ENCODE measurements at places on chromosomes 1 and 21.

- no peak for DNase-seq
These were observed 2.5 kb downstream of the MFSD2A start for GRCh38 chr1:39957299-39958015.

DNA sequence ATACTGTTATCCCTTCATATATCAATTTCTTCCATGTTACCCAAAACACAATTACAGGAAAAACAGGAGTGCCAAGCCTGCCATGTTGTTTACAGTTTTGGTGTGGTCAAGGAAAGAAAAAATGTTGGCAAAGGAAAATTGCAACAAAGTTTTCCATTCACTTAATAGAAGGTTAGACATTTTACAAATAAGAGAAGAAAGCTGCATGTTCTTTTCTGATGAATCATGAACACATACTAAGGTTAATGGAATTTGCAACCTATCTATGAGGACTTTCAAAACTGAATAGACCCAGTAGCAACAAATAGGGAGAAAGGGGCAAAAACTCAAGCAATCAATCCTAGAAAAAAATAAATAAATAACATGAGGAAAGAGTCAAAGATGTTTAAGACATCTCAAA, 556.7 kb downstream of the DPYD start:
- DNase-seq = no peak

- no peak for DNase-seq
These were observed 1.2 kb upstream of the SRSF11 start for GRCh38 chr1:70220015-70220414.

DNA sequence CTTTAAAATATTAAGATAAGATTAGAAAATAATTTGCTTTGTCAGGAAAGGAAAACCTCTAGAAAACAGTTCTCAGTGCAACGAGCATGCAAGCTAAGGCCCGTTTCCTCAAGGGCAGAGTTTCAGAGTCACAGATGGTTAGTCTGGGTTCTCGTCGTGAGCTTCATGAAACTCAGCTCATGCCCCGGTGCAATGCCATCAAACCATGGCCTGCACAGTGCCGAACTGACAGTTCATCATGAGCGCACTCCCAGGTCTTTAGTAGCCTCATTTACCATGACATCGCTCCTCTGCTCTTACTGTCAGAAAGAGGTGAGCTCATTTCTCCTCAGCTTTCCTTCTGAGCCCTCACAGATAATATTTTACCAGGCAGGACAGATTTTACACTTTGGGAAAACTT, 319.2 kb downstream of the NTNG1 start:
- no peak for DNase-seq

DNA sequence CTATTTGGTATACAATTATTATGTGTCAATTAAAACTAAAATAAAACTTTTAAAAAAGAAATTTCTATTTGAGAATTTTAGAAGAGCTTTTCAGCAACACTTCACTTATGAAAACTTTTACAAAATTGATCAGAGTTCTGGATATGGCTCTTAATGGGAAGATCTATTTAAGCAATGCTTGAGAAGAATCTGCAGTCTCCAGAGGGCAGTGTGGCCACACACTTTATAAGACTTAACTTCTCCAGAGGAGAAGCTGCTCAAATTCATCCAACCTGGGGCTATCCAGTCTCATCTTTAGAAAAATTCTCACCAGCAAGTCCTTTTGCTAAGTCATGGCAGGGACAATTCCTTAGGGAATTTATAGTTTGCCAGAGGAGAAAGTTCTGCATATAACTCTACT, 25.2 kb upstream of the AGO1 start:
- DNase-seq = no peak

GRCh38 chr1:11514366-11514765, 35.4 kb downstream of the DISP3 start:
- no peak for DNase-seq

DNA sequence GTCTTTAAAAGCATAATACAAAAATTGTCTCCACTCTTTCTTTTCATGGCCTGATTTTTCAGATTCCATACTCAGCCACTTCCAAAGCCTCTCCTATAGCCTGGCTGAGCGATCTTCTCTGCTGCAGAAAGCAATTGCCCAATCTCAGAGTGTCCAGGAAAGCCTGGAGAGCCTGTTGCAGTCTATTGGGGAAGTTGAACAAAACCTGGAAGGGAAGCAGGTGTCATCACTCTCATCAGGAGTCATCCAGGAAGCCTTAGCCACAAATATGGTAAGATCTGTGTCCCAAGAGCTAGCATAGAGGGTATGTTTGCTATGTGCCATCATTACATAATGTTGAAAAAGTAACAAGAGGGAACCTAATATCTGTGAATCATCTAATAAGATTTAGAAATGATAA, 130.7 kb upstream of the BMP8A start:
- DNase-seq = no peak

All from stimulated activated CD4-positive, alpha-beta T cell treated with anti-CD3 and anti-CD28 coated beads, Interleukin-1b, Interleukin-23, amount 100 ng/mL, for 1 hour (primary cell).